ENCODE measurements at places on chromosomes 4 and X.

GRCh38 chr4:39124885-39125599, 57.3 kb upstream of the WDR19 start:
- no peak for DNase-seq

GRCh38 chrX:106397788-106398538, 213.8 kb upstream of the RADX start:
- no peak for DNase-seq

DNA sequence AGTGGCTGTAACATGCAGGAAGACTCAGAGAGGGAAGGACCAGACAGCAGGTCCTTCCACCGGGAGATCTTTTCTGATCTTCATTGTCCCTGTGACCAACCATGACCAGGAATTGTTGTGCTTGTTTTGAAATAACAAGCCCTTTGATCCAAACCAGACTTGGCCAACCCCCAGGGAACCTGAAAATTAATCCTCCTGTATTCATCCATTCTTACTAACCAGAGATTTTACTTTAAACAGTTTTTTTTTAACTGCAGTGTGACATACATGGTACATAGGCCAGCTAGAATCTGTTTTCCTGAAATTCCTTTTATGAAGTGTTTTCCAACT, 4.0 kb downstream of the WFS1 start:
- DNase-seq, result no peak

GRCh38 chrX:65723706-65724105, 56.3 kb downstream of the MSN start:
- DNase-seq, result peak; percentile 9

DNA sequence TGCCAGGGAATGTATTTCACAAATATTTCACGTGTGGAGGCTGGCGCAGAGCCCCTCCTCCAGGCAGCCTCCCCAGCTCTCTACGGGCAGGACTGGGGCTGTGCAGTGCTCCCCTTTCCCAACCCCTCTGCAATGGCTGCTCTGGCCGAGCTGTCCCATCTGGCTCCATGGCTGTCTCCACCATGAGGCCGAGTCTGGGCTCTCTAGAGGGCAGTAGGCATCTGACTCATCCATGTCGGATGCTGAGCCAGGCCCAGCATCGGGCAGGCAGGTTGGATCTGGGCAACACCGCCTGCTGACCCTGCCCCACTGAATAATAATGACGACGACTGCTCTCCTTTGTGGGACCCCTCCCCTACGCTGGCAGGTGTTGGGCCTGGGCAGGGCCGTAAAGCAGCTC, 11.0 kb upstream of the SH3TC1 start:
- DNase-seq, result no peak

- DNase-seq, result no peak
Observed at GRCh38 chrX:134685668-134686067, 27.4 kb upstream of the PLAC1 start.

GRCh38 chr4:55904576-55904975, 44.2 kb upstream of the CEP135 start:
- no peak for DNase-seq

DNA sequence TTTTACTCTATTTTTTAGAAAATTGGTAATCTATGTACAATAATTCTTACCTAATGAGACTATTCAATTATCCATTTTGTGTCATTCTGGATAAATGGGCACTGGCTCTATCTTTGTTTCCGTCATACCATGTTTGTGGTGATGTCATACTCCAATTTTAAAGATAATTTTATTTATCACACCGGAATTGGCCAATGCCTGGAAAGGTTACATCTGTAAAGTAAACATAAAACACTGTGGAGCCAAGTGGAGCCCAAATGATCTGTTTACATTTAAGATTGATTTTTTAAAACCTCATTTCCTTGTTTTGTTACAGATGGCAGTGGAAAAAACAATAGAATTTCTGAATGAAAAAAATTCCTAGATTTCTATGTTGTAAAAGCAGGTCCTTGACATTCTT, 120.2 kb upstream of the GPRIN3 start:
- no peak for DNase-seq

DNA sequence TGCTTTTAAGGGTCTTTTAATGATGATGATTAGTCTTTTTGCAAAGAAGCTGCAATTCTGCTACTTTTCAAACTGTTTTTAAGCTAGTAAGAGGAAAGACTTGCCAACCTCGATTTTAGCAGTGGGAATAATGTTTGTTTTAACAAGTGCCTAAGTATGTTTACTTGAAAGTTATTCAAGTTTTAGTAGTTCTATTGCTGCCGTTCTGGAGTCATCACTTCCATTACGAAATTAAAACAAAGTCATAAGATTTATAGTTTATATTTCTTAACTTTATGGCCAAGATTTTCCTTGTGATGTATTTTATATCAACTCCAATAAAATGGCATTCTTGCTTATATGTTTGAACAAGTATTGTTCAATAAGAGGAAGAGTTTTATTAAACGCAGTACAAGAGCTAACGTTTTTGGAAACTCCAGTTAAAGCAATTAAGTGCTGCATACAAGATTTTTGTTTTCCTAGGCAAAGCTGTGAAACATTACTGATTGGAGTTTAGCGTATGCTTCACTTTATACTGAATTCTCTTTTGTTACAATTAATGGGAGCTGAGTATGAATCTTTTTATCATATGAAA, 211.3 kb downstream of the TENM3 start:
- DNase-seq, result no peak

DNA sequence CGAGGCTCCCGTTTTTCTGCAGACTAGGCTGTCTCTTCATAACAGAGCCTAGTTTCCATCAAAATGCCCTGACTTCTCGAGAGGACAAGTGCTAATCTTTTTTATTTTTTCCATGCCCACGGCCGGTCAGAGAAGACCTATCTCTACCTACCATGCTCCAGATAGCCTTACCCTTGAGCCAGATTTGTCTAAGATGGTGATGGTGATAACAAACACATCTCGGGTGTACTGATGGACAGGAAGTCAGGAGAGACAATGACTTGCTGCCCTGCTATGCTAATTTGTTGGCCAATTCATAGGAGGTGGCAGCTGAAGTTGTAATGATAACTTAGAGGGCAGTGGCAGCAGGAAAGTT, 42.2 kb upstream of the NKRF start:
- no peak for DNase-seq

DNA sequence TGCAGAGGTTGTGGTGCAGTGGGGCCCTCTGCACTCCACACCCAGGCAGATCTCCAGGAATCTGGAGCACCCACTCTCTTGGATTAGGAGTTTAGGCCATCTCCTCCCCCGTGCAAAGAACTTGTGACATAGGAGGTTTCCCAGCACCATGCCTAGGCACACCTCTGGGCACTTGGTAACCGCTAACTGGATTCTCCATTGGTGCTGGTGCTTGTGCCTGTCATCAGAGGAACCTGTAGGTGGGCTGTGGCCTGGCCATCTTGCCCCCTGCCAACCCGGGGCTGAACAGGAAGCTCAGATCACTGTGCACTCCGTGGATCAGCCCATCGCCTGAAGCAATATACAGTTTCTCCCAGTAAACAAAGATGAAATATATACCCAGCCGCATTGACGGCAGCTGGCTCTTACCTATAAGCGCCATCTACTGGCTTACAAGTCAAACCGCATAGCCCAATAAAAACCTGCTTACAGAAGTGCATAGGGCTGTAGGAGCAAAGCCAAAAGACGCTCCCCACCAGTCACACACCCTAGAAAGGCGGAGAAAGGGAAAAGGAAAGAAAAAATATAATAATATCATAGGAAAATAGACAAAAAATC, 19.1 kb upstream of the TEX13B start:
- DNase-seq, result no peak

DNA sequence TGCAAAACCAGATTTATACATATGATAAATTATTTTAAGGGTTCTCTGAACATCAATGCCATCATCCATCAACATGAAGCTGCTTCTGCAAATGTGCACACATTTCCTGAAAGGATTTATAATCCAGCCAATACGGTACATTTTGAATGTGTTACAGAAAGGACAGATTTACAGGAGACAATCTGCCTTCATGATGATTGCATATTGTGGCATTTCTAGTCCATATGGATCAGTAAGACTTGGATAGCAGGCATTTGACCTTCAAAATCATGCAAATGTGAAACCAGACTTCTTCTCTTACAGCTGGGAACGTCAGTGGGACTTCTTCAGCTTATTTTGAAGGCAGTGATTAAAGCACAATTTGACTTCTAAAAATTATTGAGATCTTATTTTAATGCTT, 217.3 kb upstream of the GK2 start:
- DNase-seq, result no peak

DNA sequence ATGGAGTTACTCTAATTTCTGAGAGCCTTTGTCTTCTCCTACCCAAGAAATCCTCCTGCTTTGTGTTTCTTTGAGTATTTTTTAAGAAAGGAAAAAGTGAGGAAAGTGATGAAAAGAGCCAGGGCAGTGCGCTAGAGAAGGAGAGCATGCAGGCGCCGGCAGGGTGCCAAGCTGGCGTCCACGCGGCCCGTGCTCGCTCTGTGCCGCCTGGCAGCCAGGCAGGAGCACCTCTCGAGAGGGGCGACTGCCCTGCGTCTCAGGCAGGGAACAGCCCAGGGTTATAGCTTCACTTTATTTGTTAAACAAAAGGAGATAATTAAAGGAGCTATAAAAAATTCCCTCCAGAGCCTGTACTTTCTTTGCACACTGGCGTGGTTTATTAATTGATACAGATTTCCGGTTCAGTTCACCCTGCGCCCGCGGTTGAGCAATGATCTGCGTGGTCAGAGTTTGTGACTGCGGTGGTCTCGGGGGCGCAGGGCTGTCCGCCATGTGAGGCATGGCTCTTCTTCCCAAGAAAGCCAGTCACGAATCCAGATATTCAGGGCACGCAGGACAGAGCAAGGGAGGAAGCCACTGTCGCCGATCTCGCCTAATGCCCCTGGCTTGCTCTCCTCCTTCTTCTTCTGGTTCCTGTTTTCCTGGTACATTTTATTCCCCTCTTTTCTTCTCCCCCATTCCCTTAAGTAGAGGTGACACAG, 110.8 kb upstream of the PAQR3 start:
- DNase-seq, result no peak
